Activated T-cell treated with anti-CD3 and anti-CD28 coated beads for 1 hour (primary cell): ENCODE measurements at places on chromosomes 3 and 15.

DNA sequence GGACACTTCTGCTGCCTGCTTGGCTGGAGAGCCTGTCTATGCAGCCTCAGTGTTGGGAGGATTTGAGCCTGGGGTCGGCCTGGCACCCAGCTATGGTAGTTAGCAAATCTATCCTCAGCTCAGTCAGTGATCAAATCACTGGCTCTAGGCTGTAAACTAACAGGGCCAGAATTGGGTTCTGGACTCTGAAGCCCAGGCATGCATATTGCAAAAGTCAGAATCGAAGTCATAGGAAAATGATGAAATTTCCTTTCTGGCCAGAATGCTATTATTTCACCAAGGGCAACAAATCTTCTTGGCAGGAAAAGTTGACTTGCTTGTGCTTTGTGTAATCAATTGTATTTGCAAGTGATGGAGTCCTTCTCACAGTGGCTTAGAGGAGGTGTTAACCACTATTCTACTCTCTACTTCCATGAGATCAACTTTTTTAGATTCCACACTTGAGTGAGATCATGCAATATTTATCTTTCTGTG, 482.6 kb upstream of the TPRG1 start:
- no peak for DNase-seq

- DNase-seq = no peak
These were observed 921 bp downstream of the MGLL start for GRCh38 chr3:127821394-127821793.

DNA sequence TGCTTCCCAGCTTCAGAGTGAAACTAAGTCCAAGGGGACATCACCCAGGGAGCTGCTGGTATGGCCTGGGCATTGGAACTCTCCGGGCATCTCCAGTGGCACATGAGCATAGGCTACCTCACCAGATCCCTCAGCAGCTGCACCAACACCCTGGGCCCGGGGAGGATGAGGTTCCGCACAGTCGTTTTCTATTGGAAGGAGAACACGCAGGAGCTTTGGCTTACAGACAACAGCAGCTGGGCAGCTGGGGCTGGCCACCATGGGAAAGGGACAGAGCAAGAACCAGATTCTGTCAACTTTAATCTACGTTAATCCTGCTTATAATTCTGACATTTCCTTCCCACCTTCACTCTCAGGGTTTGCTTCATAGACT, 65.5 kb downstream of the MYO1E start:
- no peak for DNase-seq

GRCh38 chr3:47855461-47856383, 52.8 kb downstream of the DHX30 start:
- no peak for DNase-seq

DNA sequence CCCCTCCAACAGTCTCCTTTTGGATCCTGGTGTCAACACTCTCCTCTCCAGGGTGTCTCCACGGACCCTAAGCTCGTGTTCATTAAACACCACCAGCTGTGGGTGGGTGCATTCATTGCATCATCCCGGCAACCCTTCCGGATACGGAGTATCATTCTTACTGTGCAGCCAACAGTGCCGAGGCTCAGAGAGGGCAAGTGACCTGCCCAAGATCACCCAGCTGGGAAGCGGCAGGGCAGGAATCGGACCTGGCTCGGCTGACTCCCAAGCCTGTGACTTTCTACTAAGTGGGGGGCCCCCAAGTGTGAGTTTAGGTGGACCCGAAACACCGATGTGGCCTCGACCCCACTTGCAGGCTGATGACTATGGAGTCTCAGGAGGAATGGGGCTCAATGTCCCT, 20.4 kb downstream of the H1-8 start:
- DNase-seq = no peak

DNA sequence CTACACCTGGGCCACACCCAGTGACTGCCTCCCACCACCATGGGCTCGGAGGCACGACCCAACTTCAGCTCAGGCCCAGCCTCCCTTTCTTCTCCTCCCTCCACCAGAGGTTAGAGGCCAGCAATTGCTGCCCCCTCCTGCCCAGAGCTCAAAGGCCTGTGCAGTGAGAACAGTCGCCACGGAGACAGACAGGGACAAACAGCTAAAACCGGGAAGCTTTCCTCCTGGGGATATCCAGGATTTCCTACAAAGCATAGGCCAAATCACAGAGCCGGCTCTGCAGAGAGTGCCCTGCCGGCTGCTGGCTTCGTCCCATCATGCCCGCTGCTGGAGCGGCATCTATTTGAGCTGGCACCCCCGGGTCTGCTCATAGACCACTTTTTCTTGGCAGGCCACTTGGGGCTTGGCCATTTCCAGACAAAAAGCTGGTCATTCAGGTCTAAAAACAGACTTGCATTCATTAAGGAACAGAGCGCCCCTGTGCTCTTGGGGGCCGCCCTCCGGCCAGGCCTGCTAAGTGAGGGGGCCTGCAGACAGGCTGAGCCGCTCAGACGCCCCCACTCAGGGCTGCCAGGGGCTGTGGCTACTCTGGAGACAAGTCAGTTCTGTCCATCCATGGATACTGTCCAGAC, 17.5 kb downstream of the GRAMD2A start:
- DNase-seq = no peak

DNA sequence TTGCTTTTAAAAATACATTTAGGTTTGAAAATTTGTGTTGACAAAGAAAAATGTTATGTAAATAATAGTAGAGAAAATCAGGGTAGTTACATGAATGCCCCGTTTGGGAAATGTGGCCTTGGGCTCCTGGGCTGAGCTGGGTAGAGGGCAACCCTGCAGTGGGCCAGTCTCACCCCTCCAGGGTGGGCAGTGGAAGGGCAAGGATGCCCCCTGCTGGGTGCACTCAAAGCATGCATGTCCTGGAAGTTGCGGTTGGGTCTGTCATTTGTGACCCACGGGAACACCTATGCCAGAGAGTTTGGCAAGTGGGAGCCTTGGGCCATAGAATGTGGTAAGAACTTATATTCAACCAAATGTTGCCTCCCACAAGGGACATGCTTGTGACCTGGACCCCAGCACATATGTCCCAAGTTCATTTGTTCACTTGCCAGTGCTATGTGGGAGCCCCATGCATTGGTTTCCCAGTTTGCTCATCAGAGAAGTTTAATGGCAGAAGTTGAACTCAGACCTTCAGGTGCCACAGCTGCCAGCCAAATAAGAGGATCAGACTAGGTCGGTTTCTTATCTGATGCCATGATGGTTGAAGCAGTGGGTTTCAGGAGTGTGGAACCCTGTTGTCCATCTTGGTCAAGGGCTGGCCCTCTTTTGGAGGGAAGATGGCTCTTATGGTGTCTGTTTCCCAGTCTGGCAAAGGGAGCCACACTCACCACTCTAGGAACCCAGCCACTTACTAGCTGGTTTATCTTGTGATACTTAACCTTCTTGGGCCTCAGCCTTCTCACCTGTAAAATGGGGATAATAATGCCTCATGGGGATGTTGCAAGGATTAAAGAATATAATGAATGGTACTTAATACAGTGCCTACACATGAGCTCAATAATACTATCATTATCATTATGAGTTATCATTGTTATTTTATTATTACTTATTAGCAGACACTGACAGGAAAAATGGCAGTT, 2.5 kb upstream of the PLCB2 start:
- DNase-seq = peak; percentile 48

- no peak for DNase-seq
These were observed 109.1 kb upstream of the LRIG1 start for GRCh38 chr3:66609660-66610561.

- no peak for DNase-seq
These were observed 89.6 kb downstream of the FILIP1L start for GRCh38 chr3:100024520-100025303.

DNA sequence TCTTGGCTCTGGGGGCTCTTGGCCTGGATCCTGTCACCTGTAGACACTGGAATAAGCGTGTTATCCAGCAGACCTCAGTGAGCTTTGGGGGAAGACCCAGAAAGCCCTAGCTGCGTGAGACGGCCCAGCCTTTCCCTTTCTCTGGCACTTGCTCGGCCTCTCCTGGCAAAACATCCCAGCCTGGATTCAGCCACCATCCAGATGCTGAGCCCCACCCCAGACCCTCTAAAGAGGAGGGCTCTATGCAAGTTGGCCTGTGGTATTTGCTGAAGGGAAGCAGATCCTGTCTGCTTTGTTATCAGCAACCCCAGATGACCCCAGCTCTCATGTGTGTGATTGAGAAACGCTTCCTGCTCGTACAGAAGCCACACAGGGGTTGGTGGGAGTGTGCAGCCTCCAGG, 267.2 kb downstream of the FAM43A start:
- DNase-seq = no peak

DNA sequence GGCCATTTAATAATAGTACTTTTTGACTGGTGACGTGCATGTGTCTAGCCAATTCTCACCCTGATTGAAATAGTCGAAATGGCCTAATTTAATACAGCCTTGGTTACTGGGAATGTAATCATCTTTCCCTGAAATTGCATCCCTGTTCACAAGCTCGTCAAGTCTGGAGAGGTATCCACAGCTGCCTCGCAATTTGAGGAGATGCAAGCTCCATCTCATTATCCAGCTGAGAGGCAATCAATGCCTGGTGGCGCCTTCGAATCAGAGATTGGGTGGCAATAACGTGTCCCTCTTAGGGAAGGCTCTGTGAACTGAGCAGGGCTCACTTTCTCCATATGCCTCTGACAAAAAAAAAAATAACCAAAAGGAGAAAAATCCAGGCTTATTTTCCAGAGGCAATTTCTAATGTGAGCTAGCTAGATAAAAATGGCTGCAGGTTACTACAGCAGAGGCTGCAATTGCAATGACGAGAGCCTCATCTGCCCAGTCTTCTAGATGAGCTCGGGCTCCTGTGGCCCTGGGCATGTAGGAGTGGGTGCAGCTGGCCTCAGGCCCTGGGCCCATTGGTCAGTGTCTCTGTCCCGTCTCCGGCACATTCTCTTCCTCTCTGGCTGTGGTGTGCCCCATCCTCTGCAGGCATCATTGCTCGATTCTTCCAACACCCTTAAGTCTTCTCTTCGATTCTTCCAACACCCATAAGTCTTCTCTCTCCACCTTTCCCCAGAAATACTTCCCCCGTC, 487.5 kb downstream of the GABRG3 start:
- DNase-seq = no peak

DNA sequence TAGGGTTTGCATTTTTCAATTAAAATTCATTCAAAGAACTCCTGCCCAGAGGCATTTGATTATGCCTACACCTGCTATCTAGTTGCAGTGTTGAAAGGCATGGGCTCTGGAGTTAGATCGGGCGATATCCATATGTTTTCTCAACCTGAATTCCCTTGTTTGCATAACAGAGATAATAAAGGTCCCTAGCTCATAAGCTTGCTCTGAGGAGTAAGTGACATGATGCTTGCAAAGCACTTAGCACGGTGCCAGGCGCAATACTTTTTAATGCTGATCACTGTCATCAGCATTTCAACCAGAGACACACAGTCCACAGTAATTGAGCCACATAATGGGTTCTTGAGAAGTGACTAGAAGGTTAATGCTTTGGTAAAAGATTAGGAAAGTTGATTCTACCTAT, 106.3 kb upstream of the SAMMSON start:
- DNase-seq = no peak

- DNase-seq = no peak
These were observed 12.2 kb upstream of the VEPH1 start for GRCh38 chr3:157515398-157515797.

GRCh38 chr3:111582120-111582474, 13.0 kb downstream of the ZBED2 start:
- no peak for DNase-seq

DNA sequence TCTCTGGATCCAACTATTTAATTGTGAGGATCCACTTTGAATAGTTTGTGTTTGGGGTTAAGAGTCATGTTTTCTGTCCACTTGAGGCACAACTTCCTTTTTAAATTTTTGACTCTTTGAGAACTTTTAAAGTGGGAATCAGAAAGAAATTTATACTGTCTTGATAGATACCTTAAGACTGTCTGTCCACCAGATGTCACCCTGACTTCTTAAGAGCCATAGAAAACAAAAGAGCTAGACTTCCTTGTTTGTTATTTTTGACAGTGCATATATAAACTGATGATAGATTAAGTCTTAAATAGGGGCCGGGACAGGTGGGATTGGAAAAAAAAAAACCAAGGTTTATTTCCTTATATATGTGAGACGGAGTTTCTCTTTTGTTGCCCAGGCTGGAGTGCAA, 52.1 kb upstream of the WDR72 start:
- DNase-seq = no peak

DNA sequence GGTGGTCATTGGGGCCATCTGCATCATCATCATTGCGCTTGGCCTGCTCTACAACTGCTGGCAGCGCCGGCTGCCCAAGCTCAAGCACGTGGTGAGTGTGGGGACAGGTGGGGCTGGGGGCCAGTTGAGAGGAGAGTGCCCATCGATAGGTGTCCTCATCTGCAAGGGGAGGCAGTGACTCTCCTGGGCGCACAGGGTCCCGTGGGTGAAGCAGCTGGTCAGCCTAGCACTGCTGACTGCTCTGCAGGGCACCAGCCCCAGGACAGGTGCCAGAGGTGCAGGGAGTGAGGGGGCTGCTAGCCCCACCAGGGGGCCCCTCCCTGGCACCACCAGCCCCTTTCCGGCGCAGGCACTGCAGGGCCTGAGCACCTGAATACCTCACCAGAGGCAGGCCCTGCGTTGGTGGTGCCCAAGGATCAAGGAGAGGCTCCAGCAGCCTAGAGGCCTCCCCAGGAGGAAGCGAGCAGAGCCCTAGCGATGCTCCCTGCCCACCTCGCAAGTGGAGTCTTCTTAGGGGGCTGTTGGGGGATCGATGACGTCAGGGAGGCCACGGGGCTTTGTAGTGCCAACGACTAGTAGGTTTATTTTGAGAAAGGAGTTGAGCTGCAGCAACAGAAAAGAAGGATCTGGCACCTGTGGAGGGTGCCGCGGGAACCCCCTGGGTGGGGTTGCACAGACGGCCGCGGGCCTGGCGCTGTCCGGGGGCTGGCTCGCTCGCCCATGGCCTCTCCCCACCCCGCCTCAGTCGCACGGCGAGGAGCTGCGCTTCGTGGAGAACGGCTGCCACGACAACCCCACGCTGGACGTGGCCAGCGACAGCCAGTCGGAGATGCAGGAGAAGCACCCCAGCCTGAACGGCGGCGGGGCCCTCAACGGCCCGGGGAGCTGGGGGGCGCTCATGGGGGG, 976 bp upstream of the ABTB1 start:
- DNase-seq = no peak

DNA sequence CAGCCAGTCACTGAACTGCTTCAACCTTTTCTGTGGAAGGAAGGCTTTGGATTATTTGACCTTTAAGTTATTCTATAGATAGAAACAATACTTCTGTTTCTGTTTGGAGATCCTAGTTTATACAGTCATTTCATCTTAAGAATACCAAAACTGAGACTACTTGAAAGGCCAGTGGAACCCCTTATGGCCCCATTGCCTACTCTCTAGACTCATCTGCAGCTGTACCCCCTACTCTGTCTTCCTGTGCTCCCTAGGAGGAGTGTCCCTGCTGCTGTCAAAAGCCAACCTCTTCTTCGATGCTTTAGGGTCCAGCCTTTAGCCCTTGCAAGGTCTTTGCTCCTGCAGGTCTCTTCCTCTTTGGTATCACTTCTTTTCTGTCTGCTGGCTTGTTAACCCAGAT, 169.6 kb downstream of the EDEM1 start:
- no peak for DNase-seq

GRCh38 chr3:146537603-146538002, 6.8 kb downstream of the PLSCR1 start:
- DNase-seq = no peak
